Mucosa of gallbladder (tissue), 1 donor: ENCODE measurements at places on chromosomes 7 and 10.

DNA sequence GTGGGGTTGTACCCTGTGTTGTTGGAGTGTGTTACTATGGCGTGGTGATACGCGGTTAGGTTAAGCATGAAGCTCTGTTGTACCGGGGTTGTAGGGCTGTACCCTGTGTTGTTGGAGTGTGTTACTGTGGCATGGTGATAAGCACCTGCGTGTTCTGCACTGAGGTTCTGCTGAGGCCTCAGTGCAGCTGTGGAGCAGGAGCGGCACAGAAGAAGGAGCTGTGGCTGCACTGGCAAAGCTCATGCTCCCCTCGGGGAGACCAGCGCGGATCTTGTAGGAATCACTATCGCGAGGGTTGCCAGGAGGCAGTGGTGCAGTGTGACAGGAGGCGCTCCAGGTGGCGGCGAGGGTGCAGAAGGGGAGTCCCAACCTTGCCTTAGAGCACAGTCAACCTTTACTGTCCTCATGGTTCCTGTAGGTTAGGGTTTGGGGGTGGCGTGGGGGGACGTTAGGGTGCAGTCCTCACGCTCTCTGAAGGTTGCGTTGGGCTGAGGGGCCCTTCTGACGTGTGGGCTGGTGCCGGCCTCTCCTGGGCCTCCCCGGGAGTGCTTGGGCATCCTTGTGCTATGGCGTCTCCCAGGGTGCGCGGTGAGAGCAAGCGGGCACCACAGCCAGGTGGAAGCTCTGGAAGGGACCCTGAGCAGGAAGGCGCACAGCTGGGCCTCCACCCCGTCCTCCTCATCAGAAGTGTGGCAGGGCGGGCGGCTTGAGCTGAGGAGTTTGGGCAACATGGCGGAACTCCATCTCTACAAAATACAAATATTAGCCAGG, 11.0 kb downstream of the DYNC2I1 start:
- DNase-seq, result no peak

DNA sequence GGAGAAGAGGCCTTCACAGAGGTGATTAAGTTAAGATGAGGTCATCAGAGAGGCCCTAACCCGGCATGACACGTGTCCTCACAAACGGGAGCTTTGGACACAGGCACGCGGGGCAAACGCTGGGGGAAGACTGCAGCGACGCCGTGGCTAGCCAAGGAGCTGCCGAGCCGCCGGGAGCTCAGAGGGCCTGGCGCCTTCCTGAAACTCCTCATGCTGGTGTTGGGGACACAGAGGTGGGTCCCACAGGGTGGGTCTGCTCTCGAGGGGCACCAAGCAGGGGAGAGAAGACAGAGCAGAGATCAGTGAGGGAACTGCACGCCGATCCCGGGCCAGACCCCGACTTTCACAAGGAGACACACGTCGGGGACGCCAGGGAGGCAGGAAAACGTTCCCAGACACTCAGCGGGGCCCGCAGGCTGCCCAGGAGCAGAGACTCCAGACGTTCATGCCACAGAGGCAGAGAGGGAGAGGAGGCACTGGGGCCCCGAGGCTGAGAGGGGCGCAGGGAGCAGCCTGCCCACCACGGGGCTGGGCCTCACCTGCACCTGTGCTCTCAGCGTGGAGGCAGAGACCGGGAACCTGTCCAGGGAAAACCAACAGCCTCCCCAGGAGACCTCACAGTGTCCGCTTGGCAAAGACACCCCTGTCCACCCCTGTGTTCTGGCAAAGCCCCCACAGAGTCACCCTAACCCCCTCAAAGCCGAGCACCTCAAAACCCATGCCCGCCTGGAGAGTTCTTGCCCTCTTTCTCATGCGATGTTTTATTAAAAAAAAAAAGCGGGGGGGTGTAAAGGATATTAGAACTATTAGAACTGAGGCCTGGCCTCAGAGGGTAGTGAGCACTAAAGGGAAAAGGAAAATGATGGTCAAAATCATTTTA, 103.8 kb downstream of the PDGFA start:
- no peak for DNase-seq

DNA sequence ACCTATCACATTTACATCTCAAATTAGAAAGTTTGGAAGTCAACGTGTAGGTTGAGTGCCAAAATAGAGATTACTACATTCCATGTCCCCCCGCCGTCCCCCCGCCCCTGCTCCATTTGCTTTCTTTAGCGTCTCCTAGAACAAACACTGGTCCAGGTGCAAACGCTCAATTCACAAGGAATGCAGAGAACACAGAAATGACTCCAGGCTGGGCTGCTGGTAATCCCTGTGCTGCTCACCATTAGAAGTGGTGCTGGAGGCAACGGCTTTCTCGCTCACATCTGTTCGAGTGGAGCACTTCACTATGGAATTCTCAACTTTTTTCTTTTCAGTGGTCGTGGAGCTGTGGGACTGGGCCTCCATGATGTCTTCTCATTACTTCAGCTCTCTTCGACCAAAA, 14.1 kb downstream of the GLI3 start:
- DNase-seq, result no peak

GRCh38 chr7:43612599-43613589, 30.0 kb downstream of the STK17A start:
- no peak for DNase-seq

DNA sequence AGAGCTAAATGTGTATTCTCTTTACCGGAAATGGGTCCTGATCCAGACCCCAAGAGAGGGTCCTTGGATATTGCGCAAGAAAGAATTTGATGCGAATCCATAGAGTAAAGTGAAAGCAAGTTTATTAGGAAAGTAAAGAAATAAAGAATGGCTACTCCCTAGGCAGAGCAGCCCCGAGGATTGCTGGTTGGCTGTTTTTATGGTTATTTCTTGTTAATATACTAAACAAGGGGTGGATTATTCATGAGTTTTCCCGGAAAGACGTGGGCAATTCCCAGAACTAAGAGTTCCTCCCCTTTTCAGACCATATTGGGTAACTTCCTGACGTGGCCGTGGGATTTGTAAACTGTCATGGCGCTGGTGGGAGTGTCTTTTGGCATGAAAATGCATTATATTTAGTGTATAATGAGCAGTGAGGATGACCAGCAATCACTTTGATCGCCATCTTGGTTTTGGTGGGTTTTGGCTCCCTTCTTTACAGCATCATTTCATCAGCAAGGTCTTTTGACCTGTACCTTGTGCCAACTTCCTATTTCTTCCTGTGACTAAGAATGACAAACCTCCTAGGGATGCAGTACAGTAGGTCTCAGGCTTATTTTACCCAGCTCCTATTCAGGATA, 60.4 kb downstream of the ARL4A start:
- no peak for DNase-seq

- no peak for DNase-seq
Measured at GRCh38 chr7:2812831-2813230, 31.3 kb downstream of the GNA12 start.

- DNase-seq, result no peak
Measured at GRCh38 chr10:24701447-24701846, 22.2 kb downstream of the ARHGAP21 start.

GRCh38 chr10:75978213-75978612, 546.8 kb downstream of the LRMDA start:
- DNase-seq, result no peak

DNA sequence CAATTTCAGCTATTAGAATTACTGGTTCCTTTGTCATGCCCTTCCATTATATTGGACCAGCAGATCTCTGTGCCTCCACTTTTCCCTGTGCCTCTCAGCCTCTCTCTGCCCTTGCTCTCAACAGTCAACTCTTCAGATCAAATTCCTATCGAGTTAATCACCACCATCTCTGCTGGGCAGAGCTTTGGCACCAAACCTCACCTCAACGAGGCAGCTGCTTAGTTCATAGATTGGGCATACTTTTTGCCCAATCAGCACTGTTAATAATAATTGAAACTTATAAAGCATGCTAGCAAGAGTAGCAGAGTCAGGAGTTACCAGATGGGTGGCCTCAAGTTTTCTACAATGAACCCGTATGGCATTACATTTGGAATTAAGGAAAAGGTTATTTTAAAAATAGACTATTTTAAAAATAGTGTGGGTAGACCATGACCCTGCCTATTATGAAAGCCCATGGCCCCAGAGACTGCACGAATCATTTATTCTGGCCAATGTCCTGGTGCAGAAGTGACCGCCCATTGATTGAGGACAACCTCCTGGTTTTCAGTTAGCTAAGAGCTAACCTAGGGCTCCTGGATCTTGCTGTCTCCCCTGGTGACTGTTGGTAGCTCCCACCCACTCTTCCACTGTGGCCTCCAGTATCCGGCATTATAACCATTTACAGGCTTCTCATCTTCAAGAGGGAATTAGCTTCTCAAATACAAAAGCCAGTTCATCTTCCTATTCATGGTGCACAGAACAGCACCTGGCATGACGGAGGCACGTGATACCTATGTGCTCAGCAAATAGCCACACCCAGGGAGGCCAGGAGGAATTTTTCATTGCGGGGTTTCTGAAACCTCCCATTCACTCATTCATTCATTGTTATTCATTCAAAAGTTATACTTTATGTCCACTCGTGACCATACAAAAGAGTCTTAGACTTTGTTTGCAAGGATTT, 265.4 kb downstream of the INHBA start:
- DNase-seq, result no peak

DNA sequence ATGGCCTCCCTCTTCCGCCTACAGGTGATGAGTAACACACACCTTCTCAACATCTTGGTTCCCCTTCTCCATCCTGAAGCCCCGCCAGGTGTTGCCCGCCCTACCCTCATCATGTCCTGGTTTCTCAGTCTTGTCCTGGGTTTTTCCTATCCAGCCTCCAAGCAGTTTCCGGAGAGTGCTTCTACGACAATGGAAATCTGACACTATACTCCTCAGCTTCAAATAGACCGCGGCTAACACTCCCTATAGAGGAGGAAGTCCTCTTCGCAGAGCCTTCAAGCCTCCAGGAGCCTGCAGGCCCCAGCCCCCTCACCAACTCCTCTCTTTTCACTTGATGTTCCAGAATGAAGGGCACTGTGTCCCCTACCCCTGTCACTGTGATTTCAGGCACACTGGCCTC, 147.4 kb downstream of the PRPF18 start:
- DNase-seq, result no peak

GRCh38 chr7:108118959-108119358, 11.2 kb downstream of the LAMB4 start:
- DNase-seq, result no peak

- no peak for DNase-seq
Measured at GRCh38 chr7:41438705-41439514, 264.0 kb downstream of the INHBA start.

- DNase-seq, result no peak
Measured at GRCh38 chr7:55073051-55073511, 54.3 kb downstream of the EGFR start.

- no peak for DNase-seq
Measured at GRCh38 chr10:70715853-70716795, 43.8 kb downstream of the ADAMTS14 start.
